ENCODE measurements at places on chromosomes 11 and 22.

DNA sequence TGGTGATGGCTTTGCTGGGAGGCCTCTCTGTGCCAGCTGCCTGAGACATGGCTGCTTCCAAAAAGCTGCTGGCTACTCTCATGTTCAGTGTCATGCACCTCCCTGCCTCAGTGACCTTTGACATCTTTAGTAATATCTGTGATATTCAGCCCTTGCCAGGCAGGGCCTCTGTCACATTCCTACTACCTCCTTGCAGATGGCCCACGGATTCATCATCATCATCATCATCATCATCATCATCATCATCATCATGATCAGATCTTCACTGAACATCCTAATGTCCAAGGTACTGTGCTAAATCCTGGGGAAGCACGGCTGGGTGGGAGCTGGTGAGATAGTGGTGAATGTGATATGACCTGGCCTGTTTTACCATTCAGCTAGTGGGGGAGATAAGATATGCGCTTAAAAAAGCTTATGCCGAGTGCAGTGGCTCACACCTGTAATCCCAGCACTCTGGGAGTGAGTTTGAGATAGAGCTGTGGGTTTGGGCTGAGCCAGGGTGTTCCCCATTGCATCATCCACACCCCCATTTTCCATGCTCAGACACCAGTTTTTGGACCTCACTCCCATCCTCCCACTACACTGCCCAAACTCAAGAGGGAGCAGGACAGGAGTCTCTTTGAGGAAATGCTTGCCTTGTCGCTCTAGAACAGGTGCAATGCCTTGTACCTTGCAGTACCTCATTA, 17.1 kb upstream of the TMPRSS13 start:
- no peak for DNase-seq

DNA sequence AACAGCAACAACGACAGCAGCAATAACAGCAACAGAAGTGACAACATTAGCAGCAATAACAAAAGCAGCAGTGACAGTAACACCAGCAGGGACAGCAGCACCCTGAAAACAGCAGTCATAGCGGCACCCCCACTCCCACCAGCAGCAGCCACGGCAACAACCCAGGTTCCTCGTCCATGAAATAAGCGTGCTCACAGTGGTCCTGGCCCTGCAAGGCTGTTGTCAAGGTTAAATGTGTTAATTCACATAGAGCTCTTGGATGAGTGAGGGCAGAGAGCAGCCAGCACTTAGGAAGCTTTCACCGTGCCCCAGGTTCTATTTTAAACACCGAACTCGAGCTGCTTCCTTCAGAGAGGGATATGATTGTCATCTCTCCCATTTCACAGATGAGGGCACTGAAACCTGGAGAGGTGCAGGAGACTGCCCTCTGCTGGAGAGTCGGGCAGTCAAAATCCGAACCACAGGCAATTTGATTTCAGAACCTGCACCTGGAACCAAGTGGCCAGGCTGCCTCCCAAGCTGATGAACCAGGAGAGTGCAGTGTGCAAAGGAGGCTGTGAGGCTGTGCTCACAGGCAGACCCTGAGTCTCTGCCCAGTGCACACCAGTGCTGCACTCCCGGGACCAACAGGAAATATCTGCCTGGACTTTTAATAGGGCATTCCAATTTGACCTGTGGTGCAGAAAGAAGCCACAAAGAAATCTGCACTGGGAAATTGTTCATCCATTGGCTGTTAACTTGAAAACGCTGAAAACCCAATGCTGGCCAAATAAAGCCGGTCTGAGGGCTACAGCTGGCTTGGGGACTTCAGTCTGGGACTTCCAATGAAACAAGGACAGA, 22.9 kb upstream of the FGF3 start:
- no peak for DNase-seq

- no peak for DNase-seq
Observed at GRCh38 chr11:90809581-90809980, 586.7 kb upstream of the CHORDC1 start.

DNA sequence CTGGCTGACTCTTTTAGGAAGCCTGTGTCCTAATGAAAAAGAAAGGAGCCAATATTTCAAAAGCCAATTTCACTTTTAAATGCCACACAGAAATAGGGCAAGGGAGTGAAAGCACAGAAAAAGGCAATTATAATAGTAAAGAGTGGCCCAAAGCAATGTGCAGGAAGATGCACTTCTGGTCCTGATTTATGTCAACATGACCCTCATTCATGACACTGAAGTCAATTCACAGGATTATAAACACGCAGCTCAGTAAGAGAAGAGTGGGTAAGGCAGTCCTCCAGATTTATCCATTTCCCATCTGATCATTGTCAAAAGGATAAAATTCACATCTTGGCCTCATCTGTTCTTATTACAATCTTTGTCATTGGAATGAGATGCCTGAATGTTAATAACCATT, 1049.7 kb upstream of the RAG2 start:
- no peak for DNase-seq

GRCh38 chr11:23873406-23873805, 623.4 kb upstream of the LUZP2 start:
- no peak for DNase-seq

DNA sequence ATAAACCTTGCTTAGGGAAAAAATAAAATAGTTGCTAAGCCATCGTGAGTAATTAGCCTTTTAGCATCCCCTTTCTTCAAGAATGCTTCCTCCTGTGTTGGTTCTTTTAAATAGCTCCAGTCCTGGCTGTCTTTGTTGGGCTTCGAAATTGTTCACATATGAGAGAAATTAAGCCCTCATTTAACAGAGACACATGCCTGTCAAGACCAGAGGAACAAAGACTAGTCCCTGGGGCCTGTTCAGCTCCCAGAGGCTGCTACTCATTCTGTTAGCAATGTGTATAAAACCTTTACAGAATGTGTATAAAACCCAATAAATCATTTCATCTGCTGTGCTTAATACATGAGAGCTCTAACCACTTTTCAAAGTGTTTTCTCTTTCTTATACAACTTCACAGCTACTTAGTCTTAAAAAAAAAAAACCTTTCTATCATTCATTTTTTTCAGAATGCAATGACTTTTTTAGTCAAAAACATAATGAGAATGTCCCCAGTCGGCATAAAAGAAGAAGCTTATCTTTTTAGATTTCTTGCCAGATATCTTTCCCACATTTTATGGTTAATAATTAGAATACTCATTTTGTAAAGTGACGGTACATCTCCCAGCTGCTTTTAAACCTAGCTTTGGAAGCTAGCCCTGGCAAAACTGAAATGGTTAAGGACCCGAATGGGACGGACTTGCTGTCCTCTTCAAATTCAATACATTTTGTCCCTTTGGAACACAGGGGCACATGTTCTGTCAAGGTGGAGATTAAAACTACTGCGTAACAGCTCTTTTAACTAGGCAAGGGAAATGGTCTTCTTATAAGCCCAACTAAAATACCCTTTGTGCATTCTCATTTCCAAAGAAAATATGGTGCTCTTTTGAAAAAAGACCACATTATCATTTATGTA, 186.1 kb downstream of the SOX6 start:
- DNase-seq, result no peak

DNA sequence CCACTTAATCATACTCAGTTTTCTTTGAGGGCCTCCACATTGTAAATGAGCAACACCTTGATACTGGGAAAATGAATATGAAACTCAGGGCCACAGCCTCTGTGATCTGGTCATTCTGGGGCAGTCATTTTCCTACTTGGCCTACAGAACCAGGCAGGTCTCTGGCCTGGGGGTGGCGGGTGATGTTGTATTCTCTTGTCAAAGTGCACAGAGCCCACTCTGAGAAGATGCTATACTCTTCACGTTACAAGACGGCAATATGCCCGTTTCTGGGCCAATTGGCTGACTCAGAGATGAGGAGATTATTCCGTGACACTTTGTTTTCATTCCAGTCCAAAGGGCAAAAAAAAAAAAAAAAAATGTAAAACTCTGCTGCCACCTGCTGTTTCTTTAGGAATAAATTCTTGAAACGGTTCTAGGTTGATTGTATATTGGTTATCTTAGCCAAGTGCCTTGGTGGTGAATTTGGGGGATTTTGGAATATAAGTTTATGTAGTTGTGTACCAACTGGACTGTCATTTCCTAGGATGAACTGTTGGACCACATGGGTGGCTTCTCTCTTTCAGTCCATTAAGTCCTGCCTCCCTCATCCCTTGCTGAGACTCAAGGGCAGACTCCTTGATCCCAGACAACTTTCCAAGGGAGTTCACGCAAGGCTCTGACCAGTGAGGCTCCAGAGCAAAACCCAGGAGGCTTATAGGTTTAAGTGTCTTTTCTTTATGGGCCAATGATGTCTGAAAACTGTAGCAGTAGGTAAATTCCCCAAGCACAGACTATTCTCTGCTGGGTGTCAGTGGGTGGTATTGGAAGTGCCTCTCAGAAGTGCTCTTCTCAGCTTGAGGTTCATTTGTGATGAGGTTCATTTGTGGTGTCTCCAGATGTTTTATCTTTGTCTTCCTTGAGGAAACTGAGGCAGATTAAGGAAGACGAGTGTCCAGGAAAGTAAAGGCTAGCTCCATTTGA, 18.2 kb downstream of the ADM start:
- DNase-seq, result peak; percentile 85

- no peak for DNase-seq
Observed at GRCh38 chr11:123765601-123766000, 11.3 kb upstream of the OR6X1 start.

- DNase-seq, result peak; percentile 87
Observed at GRCh38 chr11:13261591-13262061, 16.0 kb upstream of the BMAL1 start.

DNA sequence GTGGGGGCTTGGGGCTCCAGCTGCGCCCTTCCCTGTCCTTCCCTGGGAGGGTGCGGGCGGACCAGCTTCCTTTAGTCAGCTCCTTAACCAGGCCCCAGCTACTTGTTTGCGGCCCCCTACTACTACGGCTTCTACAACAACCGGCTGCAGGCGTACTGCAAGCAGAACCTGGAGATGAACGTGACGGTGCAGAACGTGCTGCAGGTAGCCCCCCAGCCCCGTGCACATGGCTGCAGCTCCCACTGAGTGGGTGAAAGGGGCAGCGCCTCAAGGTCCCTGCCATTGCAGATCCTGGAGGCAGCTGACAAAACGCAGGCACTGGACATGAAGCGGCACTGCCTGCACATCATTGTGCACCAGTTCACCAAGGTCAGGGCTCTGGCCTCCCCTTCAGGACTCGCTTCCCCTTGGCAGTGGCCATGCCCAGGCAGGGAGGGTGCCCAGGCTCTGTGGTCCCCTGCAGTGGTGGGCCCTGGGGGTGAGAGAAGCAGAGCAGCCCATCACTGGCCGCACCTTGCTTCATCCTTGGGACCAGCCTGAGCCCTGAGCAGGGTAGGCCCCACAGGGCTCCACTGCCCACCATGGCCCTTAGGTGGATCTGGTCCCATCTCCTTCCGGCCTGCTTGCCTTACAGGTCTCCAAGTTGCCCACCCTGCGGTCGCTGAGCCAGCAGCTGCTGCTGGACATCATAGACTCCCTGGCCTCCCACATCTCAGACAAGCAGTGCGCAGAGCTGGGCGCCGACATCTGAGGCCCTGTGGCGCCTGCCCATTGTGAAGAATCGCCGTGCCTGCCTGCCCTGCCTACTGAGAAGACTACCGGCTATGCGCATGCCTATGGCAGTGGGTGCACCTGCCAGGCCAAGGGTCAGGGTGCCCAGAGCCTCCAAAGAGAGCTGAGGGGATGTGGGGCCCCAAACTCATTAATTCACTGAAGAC, 5.1 kb downstream of the THAP7 start:
- DNase-seq, result no peak
